Cortex of kidney (tissue), 1 donor: ENCODE measurements at places on chromosomes 12 and 14.

GRCh38 chr12:107469011-107469410 lies 216.6 kb upstream of the PWP1 start:
- no peak for DNase-seq

- DNase-seq: no peak
Measured at GRCh38 chr14:73685328-73685727, 28.9 kb downstream of the PNMA1 start.

GRCh38 chr12:121260091-121260490 lies 36.4 kb downstream of the CAMKK2 start:
- no peak for DNase-seq

GRCh38 chr14:50830932-50831725 lies at the start of gene NIN:
Gene NIN, minus strand, starts transcription at chr14:50831162. Its CDS starts 9,106 bp downstream, at chr14:50822056.
- DNase-seq: no peak

DNA sequence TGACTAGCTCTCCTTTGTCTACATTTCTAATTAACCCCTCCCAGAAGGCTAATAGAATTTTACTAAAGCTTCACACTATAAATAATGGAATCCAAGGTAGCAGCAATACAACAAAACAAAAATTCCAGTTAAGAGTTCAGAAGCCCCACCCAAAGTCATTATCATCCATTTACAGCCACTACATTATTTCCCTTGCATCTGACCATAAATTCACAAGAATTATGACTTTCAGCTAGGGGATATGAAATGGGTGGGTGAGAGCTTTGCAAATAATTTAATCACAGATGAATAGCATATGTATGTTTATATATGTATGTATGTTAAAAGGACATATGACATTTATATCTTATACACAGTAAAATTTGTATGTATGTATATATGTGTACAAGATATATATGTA lies 65.3 kb upstream of the PTGDR start:
- DNase-seq: no peak

GRCh38 chr12:93163260-93164036 lies 214.3 kb upstream of the NUDT4 start:
- DNase-seq: no peak

DNA sequence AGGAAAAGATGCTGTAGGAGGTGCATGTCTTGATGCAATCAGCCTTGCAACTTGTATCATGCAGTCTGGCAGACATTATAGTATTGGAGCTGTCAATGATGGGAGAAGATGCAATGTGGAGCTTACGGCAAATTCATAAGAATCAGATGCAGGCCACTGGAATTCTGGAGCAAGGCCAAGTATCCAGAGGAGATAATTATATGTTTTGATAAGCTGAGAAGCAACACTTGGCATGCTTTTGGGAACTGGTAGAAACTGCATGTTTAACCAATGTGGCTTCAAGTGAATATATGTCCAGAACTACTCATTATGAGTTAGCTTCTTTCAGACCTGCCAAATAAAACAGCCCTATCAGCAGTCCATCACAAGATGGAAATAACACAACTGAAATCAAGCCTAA lies 249.1 kb upstream of the PPFIA2 start:
- no peak for DNase-seq

DNA sequence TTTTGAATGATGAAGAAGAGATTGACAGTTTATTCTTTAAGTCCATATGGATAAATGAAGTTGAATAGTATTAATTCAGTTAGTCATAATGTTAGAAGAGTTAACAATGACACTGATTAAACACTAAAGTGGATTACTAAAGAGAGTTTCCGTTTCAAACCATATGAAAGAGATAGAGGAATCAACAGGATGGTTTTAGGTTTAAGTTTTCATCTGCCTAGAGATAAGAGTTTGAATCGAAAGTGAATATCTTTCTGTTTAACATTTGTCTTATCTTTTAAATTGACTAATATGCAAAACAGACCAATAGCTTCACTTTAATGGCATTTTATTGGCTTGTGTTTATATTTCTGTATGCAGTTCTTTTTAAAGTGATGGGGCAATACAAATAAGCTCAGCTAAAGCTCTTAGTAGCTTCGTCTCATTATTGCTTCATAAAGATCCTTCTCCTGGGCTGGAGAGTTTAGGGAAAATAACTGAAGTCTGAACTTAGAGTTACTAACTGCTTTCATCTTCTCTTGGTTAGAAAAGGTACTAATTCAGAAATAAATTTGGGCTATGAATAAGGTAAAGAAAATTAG lies 66.0 kb downstream of the MIPOL1 start:
- DNase-seq: no peak
